ENCODE measurements at places on chromosomes 3 and 15.

- no peak for DNase-seq
These were observed 7.6 kb downstream of the CHSY1 start for GRCh38 chr15:101244036-101244781.

DNA sequence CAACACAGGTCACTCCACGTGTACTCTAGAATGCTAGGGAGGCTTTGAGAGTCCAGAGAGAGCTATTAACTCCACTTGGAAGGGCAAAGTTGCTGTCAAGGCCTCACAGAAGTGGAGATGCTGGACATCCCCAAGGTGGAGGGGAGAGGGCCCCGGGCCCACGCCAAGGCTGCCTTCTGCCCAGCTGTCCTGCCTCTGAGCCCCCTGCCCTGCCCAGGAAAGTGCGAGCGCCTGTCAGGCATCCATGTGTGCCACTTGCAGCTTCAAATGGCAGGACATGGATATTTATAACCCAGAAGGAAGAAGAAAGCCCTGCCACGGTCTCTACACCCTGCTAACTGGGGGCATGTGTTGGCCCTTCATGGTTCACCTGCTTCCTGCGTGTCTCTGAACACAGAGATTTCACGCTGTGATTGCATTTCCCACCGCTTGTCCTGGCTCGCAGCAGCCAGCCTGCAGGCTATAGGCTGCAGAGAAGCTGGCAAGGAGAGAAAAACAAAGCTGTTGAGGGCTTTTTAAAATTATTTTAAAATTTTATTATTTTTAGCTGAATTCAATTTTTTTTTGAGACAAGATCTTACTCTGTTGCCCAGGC is 17.0 kb downstream of the ANKDD1A start:
- no peak for DNase-seq

- no peak for DNase-seq
These were observed 112.3 kb downstream of the BDH1 start for GRCh38 chr3:197443506-197443905.

DNA sequence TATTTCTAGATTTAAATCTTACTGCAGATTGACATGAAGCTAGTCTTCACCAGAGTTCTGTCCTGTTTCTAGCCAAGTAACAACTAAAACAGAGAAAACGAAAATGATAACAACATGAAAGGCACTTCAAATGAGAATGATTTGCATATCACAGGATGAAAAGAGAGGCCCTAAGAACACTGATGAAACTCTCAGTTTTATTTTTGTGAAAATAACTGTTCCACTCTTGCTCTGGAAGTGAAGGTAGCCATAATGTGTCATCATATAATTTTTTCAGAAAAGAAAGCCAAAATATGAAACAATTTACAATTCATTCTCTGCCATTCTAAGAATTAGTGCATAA is 274.4 kb downstream of the ADAMTSL3 start:
- no peak for DNase-seq

DNA sequence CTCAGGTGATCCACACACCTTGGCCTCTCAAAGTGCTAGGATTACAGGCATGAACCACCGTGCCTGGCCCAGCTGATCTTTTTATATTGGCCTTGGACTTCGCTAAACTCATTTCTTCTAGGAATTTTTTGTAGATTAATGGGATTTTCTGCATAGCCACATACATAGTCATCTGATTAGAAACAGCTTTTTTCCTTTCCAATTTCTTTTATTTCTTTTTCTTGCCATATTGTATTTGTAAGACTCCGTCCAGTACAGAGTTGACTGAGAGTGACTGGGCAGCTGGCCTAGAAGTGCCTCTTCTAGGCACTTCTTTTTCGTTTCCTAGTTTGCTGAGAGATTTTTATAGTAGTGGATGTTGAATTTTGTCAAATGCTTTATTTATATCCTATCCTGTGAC is 37.4 kb downstream of the ARIH1 start:
- no peak for DNase-seq

GRCh38 chr15:40918799-40919392 is 10.2 kb upstream of the DLL4 start:
- DNase-seq, result no peak

DNA sequence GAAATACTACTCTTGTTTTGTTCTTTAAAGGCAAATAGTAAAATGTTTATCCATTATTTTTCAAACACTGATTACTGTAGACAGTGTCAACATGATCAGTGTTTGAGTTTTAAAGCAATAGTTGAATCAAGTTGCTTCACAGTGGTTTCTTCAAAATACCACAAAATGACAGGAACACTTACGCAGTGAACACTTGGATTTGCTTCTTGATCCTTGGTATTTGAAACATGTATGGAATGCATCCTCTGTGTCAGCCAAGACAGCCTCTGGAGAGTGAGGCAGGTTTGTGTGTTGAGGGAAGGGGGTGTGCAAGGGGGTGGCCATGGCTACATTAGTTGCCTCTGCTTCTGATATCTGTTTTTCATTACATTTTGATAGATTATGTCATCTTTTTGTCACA is 413.0 kb downstream of the RBMS3 start:
- no peak for DNase-seq

GRCh38 chr3:5692446-5692845 is 504.9 kb downstream of the EDEM1 start:
- no peak for DNase-seq

GRCh38 chr3:115628075-115628412 is 4.7 kb downstream of the GAP43 start:
- no peak for DNase-seq

All from GOT3 (cell line).